Activated CD8-positive, alpha-beta T cell treated with anti-CD3 and anti-CD28 coated beads, Interleukin-2, amount 10 ng/mL, durations not matched to agents 7 days and 5 days (primary cell): ENCODE measurements at places on chromosomes 3 and 15. TPM values are rescaled to one million over a fixed set of nuclear protein-coding genes. Genes with fewer than 3 reads are reported as not detected.
A peak's percentile ranks its signal among the peaks of the same experiment; 100 is the strongest.

- no peak for DNase-seq
- H3K36me3 ChIP-seq: no peaks in the 10 kb centered on the region
- no peak overlapping the region for H3K4me3 ChIP-seq
- peaks cover 25% of the 10 kb centered on the region for H3K27me3 ChIP-seq
- H3K4me1 ChIP-seq: peaks cover 19% of the 10 kb centered on the region
- H3K27ac ChIP-seq: no peak overlapping the region
Observed at GRCh38 chr15:101004500-101004899, 85.3 kb downstream of the LRRK1 start.

Gene ZBTB47
- 0.34 TPM for total RNA-seq

Gene GRM7
- not detected for total RNA-seq

Gene IFT57
- total RNA-seq: 23.9 TPM

- peaks cover 21% of the 10 kb centered on the region for H3K4me1 ChIP-seq
- no peaks in the 10 kb centered on the region for H3K27me3 ChIP-seq
- H3K36me3 ChIP-seq: peaks cover 55% of the 10 kb centered on the region
- no peak for DNase-seq
- no peak overlapping the region for H3K4me3 ChIP-seq
Observed at GRCh38 chr3:119221779-119222320, 18.8 kb downstream of the B4GALT4 start.

GRCh38 chr3:193779933-193780332 is 186.9 kb downstream of the OPA1 start:
- no peaks in the 10 kb centered on the region for H3K36me3 ChIP-seq
- H3K27me3 ChIP-seq: peaks cover 27% of the 10 kb centered on the region
- no peak for DNase-seq
- H3K4me1 ChIP-seq: peaks cover 8% of the 10 kb centered on the region
- no peak overlapping the region for H3K27ac ChIP-seq
- no peak overlapping the region for H3K4me3 ChIP-seq

Gene SI
- total RNA-seq: not detected

DNA sequence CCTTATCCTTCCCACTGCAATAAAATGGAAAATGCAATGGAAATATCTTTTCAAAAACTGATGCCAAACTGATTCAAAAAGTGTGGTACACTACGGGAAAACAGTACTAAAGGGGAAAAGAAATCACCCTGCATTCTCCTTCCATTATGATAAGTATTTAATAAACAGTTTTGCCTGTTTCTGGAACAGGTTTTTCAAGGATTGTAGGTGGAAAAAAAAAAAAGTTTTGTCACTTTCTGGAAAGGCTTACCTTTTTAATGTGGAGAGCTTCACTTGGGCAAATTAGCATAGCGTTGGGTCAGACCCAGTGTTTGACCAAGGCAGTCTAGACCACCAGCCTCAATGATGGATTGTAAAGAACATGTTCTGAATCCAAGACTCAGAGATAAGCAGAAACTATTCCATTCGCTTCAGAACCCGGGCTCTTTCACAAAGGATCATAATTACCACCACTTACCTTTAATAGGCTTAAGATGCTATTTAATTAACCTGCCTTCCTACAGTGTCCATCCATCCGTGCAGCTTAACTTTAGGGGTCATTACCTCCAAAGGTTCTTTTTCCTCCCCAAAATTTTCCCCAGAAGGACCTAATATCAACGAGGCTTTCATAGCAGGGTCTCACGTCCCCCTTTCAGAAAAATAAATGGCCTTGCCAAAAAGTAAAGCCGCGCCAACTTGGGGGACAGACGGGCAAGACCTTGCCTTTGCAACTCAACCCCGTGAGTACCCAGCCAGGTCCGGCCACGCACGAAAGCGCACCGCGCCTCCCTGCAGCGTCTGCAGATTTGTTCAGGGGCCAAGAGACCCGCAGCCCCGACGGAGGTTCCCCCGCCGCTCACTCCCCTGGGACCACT is 1.0 kb downstream of the DCBLD2 start:
- peaks cover 15% of the 10 kb centered on the region for H3K4me1 ChIP-seq
- H3K27ac ChIP-seq: no peak overlapping the region
- no peak for DNase-seq
- H3K4me3 ChIP-seq: peak overlapping the region; percentile 77
- no peaks in the 10 kb centered on the region for H3K36me3 ChIP-seq

- no peaks in the 10 kb centered on the region for H3K4me1 ChIP-seq
- no peak overlapping the region for H3K4me3 ChIP-seq
- no peak overlapping the region for H3K27ac ChIP-seq
Observed at GRCh38 chr3:108501535-108501934, 8.9 kb downstream of the MYH15 start.

DNA sequence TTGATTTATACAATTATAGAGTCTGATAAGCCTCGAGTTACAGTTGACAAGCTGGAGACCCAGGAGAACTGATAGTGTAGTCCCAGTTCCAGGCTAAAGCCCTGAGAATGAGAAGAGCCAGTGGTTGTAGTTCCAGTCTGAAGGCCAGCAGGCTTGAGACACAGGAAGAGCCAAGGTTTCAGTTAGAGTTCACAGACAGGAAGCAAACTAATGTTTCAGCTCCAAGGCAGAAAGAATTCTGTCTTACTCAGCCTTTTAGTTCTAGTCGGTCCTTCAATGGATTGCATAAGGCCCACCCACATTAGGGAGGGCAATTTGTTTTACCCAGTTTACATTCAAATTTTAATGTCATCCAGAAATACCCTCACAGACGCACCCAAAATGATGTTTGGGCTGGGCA is 102.7 kb downstream of the CDIN1 start:
- no peak overlapping the region for H3K4me3 ChIP-seq
- H3K27ac ChIP-seq: no peak overlapping the region
- DNase-seq: no peak
- no peaks in the 10 kb centered on the region for H3K36me3 ChIP-seq
- H3K4me1 ChIP-seq: no peaks in the 10 kb centered on the region
